SJCRH30 (cell line): ENCODE measurements at places on chromosomes 6 and 20.
A peak's percentile ranks its signal among the peaks of the same experiment; 100 is the strongest.

GRCh38 chr6:101826678-101827077 lies 433.2 kb downstream of the GRIK2 start:
- DNase-seq = no peak

- no peak for DNase-seq
These were observed 19.5 kb upstream of the TCP11 start for GRCh38 chr6:35160642-35161041.

- no peak for DNase-seq
These were observed 127.9 kb downstream of the WDR27 start for GRCh38 chr6:169573883-169574282.

DNA sequence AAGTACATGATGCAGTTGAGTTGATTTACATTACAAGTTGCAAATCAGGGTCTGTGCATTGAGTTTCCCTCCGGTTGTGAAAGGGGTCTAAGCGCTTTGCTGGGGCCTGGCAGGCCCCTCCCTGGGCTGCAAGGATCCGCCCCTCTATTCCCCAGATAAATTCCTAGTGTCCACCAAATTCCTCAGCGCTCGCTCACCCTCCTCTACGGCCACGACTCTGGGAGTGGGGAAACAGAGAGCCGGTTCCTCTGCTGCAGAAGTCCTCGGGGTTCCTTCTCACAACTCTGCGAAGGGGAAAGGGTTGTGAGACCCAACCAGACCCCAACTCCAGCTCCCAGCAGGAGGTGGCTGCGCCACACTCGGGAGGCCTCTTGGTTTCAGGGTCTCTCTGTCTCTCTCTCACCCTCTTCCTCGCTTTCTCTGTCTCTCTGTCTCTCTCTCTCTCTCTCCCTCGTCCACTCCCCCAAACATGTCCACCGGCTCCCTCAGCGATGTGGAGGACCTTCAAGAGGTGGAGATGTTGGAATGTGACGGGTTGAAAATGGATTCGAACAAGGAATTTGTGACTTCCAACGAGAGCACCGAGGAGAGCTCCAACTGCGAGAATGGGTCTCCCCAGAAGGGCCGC lies at the start of gene TCF21:
TCF21 (plus strand) TSS at position 185 of the 628 bp plus-strand sequence; CDS start at position 470, 285 bp downstream.
- no peak for DNase-seq

GRCh38 chr6:54194067-54194466 lies 82.8 kb downstream of the MLIP start:
- no peak for DNase-seq

GRCh38 chr6:44855562-44856411 lies 468.3 kb downstream of the CDC5L start:
- no peak for DNase-seq

- no peak for DNase-seq
These were observed 2.4 kb downstream of the LRRN4 start for GRCh38 chr20:6051505-6051904.

DNA sequence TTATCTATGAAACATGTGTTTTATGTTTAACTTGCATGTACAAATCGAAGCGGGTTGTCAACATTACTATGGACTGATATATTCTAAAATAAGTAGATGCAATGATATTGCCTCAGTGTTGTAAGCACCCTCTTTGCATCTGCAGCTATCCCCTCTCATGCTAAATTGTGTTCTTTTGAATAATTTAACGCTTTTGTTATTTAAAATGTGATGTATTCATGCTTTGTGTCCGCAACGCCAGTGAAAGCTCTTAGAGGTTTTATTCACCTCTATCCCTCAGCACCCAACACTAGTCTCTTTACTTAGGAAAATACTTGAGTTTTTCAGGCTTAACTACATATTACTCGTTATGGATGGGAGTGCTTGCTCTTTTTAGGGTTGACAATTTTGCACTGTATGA lies 173.7 kb upstream of the ID4 start:
- DNase-seq = no peak

- DNase-seq = no peak
These were observed 22.2 kb downstream of the TNXB start for GRCh38 chr6:32086661-32087573.

- DNase-seq = no peak
These were observed 136.0 kb upstream of the TOP1 start for GRCh38 chr20:40892642-40893041.

- DNase-seq = no peak
These were observed 187.8 kb upstream of the STXBP5 start for GRCh38 chr6:147016440-147016839.

GRCh38 chr6:74343804-74344203 lies 647.8 kb downstream of the CD109 start:
- DNase-seq = no peak

DNA sequence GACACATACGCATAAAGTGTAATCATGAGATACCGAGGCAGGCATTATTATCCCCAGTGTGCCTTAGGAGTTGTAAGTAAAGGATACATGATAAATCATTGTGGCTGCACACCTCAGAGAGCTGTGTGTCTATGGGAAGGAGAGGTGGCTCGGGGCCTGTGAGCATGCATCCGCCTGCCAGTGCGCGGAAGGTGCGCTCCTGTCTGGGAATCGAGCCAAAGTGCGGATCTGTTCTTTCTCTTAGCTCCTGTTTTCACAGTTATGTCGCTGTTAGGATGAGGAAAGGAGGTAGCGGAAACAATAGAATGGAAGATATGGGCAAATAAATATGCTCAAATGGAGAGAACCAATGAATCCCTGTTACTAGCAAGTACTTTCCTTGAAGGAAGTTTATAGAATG lies 98.0 kb downstream of the ANKRD6 start:
- DNase-seq = no peak

- DNase-seq = no peak
These were observed 157.5 kb downstream of the TRMT11 start for GRCh38 chr6:126143761-126144251.

DNA sequence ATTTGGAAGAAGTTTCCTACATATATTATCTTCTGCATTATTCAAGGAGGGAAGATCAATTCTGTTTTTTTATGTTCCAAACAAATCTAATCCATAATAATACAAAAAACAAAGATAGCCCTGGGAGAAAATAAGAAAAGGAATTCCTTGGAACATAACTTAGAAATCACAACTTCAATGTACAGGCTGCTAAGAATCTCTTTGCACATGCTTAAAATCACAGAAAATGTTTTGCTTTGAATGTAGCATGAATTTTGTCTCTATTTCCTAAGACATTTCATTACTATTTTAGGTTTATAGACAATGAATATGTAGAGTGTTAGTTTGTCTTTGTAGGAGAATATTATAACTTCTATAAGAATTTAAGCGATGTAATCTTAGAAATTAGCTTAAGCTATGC lies 700.1 kb downstream of the RNF144B start:
- DNase-seq = no peak

DNA sequence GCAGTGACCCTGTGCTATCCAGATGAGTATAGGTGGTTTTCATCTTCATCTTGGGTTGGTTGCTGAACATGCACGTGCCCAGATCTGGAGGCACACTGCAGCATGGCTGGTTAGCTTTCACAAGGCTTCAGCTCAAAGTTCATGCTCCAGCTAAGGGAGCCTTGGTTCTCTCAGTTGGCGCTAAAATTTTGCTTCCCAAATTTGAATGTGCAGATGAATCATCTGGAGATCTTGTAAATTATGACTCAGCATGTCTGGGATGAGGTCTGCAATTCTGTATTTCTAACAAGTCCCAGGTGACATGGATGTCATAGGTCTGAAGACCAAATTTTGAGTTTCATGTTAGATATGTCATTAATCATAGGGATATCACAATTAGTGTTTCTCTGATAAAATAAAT lies 230.8 kb downstream of the FOXA2 start:
- no peak for DNase-seq

- DNase-seq = no peak
These were observed 207.4 kb upstream of the RAB32 start for GRCh38 chr6:146336191-146336590.

DNA sequence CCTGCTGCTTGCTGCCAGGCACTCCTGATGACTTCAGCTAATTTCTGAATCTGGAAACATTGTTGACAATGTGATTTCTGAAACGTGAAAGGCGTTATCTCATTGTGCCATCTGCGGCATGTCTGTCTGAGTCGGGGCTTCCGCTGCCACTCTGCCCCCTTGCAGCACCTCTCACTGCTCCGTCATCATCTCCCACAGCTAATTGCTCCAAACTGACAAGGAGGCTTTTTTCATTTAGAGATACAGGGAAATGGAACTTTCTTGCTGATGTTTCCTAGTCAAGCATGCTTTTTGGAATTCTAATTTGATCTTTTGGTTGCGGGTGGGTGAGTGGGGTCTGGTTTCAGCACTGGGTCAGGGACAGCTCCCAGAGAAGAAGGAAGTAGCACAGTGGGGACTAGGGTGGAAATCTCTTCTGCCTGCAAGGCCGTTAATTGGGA lies 233.5 kb downstream of the DHX35 start:
- DNase-seq = peak; percentile 56

- DNase-seq = no peak
These were observed 35.9 kb upstream of the PRL start for GRCh38 chr6:22332711-22333110.

DNA sequence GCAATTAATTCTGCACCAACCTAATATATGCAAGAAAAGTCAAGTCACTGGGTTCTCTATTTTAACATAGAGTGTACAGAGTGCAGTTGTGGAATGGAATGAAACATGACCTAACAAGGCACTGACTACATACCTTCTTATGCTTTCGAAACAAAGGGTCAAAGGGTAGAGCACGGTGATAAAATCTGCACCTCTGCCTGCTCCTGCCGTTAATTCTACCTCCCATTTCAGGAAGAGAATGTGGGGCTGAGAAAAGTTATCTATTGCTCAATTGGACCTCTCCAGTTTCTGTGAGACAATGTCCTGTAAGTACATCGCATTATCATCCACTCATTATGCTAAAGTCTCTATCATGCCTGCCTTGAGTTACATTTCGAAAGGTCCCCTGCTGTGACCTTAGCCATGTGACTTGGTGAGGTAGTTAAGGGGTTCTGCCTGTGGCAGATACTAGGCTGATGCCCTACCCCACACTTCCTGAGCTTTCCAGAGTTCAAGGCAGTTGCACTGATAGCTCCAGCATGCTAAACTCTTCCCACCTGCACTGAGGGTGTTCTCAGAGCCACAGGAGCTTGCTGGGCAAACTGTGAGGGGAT lies 14.0 kb upstream of the MOCS1 start:
- no peak for DNase-seq

- DNase-seq = no peak
These were observed 521.2 kb downstream of the FRK start for GRCh38 chr6:115539531-115539930.

DNA sequence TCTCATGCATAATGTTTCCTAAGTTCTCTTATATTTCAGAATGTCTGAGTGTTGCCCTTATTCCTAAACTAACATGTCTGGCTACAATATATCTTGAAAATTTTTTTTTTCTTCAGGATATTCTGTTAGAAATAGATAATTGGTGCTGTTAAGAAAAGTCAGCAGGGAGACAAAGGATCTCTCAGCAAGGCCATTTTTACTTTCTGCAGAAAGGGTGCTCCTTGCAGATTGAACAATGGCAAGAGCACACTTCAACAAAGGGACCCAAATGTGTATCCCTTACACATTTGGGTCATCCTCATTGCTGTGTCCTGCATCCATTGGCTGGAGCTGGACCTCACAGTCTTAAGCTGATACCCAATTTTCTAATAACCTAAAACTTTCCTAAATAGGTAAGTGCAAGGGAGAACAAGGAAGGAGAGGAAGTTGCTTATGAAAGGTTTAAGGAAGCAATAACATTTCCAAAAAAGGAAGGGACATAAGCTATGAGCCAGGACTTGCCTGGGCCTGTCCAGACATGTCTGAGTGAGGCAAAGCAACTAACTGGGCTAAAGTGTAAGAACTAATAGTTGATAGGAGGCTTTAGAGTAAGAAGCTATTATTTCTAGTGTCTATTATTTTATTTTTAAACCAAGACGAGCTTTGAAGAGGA lies 429.6 kb downstream of the BCKDHB start:
- DNase-seq = peak; percentile 6

DNA sequence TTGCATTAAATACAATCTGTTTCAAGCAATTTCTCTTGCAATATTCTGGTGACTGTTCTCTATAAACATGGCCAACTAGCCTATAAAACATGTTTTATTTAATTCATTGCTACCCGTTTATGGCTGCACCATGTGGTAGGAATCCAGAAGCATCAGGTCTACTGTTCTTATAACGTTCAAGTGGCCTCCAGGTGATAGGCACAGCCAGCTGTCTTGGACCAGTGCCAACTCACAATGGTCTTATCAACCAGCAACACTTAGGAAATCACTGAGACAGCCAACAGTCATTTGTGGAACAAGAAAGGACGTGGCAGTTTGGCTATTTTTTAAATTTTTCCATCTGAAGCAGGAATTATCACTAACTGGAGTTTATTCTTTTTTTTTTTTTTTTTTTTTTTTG lies 193.6 kb downstream of the NKAIN2 start:
- DNase-seq = peak; percentile 41

DNA sequence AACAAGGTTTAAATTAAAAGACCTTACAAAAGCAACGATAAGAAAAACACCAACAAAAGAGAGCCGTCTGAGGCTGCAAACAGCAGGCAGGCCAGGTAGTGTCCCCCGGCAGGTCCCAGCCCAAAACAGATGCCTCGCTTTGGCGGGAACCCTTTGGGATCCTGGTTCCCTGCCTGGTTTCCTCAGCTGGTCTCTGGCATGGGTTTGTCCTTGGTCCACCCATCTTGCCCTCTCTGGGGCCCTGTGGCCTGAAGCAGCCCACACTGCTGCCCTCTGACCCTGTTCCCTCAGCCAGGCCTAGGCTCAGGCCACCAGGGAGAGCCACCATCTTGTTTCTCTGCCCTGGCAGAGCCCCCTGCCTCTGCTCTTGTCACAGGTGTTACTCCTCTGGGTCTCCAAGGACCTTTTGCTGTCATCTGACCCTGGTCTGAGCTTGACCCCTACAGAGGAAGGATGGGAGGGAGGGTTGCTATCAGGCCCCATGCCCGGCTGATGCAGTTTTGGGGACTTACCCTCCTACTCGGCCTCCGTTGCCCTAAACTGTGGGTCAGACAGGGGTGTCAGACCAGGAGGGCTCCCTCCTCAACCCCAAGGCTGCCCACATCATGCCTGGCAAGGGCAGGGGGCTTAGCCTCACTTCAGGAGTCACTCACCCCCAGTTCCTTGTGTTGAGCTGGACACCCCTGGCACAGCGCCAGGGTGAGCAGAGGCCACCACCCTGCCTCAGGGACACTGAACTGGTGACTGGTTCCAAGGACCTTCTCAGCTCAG lies 30.6 kb upstream of the GRM4 start:
- DNase-seq = no peak

GRCh38 chr6:43770372-43771209 lies 580 bp downstream of the VEGFA start:
- peak; percentile 64 for DNase-seq

GRCh38 chr6:20719980-20720379 lies 185.7 kb downstream of the CDKAL1 start:
- no peak for DNase-seq

- DNase-seq = no peak
These were observed 58.5 kb downstream of the PRND start for GRCh38 chr20:4780245-4780644.

DNA sequence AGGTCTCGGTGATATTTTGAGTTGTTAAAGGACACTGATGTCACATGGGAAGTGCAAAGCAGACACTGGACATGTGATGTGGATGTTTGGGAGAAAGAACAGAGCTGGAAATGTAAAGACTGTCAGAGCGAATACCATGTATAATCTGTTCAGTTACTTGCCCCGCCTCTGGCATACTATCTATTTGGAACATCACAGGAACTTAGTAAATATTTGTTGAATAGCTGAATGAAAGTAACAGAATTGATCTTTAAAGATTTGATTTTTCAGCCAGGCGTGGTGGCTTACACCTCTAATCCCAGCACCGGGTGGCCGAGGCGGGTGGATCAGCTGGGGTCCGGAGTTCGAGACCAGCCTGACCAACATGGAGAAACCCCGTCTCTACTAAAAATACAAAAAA lies 13.8 kb upstream of the NHLRC1 start:
- no peak for DNase-seq
